ENCODE measurements at places on chromosomes 13 and 19.

- no peak for DNase-seq
Observed at GRCh38 chr19:16143399-16144215, at the start of gene HSH2D. Gene HSH2D, plus strand, starts transcription at chr19:16143685. Its CDS starts 5,066 bp downstream, at chr19:16148751.

DNA sequence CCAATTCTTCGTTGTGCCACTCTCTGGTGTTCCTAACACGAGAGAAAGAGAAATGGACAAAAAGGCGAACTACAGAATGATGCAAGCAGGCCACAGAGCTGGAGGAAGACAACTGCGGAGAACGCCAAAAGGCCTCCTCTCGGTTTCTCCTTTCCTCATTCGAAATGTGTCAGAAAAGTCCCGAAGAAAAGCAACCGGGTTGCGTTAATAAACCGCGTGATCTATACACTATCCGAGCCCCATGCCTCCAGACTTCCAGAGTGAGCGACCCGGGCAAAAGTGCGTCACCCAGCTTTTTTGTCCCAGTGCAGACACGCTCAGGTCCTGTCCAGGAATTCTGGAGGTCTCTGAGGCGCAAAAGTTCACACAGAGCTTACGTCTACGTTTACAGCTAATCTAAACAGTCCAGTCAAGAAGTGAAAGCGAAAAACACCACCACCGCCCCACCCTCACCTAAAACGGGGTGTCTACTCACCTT lies 413 bp downstream of the N4BP2L2 start:
- peak; percentile 26 for DNase-seq

DNA sequence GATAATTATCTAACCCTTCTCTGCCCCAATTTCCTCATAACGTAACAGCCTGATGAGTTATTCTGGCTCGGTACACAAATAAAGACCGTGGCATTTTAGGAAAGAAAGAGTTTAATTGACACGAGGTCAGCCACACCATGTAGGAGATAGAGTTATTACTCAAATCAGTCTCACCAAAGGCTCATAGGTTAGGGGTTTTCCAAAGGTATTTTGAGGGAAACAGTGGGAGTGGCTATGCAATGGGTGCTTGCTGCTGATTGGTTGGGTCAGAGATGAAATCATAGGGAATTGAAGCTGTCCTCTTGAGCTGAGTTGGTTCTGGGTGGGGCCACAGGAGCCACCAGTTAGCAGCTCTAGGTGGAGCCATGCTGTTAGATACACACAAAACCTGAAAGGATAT lies 137.5 kb downstream of the FREM2 start:
- no peak for DNase-seq

- DNase-seq: peak; percentile 69
Observed at GRCh38 chr13:90918536-90918935, 429.0 kb upstream of the MIR17HG start.

DNA sequence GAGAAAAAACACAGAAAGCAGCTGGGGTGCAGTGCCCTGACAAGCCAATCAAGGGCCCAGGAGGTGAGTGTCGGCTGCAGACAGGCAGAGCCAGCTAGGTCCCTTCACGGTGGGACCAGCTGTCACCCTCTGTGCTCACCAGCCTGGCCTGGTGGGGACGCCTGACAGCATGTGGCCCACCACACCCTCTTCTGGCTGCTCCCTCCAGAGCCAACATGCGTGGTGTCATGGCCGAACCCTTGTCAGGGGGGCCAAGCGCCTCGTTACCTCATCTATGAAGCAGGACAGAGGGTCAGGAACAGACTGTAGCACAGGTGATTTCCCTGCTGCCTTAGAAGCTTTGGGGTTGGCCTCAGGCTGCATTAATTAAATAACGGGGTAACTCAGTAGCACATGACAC lies 40.0 kb upstream of the ISYNA1 start:
- no peak for DNase-seq

- DNase-seq: no peak
Observed at GRCh38 chr13:49295244-49295643, 47.5 kb downstream of the CDADC1 start.

DNA sequence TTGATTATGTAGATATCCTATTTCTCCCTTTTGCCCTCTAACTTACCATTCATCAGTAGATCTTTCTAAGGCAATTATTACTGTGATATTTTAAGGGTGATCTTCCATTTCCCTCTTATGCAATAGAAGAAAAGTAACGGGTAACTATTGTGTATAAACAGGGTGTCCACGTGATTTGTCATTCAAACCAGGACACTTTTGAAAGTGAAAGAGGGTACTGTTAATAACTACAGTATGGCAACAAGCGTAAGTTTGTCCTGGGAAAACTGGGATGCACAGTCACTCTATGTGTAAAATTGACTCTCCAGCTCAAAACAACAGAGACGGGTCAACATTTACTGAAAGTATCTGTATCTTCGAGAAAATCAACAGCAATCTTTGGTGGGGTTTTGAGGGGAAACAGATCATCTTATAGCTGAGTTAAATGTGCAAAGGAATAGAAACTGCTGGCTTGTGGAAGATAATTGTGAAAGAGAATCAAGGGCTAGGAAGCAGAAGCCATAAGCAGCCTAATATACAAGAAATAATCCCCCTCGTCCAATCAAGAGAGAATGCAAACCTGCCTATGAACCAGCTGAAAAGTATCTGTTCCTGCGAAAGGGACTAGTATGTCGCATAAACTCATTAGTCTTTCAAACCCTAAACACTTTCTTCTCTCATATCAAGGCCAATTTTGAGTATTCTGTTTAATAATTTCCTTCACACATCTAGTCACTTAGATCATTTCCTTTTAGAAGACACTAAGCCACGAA lies 126.7 kb downstream of the FOXO1 start:
- DNase-seq: no peak

DNA sequence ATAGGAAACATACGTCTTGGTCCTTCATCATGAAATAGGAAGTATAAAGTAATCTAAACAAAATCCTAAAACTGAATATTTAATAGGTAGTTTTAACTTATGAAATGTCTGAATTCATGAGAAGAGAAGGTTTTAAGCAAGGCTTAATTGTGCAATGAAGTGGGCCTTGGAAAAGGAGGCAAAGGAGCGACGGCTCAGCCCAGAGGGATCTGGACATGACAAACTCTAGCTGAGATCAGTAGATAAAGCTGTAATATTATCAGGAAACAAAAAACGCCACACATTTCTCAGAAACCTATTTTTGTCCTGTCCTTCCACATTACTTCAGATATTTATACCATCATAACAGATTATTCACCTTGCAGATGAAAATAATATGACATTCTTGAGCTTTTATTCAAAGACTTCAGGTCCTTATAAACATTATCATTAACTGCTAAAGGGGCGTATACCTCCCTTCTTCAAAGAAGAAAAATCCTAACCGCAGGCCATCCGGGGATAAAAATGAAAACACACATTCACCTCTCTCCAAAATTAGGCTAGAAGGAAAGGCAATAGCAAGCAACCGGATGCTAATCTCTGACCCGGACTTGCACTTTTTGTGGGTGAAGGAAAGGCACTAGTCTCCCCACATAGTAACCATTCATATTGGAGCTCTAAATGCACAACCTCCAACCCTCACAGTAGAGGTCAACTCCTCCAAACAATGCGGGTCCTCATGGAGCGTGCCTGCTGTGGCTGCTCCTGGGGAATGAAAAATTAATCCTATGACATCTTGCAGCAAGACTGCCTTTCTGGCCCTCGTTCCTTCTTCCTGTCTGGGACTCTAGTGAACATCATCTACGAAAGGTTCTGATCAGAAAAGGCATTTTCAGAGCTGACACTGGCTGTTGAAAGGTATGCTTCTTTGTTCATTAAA lies 108.8 kb downstream of the TBC1D4 start:
- no peak for DNase-seq

GRCh38 chr13:33487575-33488243 lies 202.2 kb upstream of the STARD13 start:
- DNase-seq: peak; percentile 35

- no peak for DNase-seq
Observed at GRCh38 chr13:44989941-44990340, 603 bp downstream of the GPALPP1 start.

GRCh38 chr19:53394522-53394973 lies 401 bp upstream of the ZNF765 start:
- DNase-seq: no peak

DNA sequence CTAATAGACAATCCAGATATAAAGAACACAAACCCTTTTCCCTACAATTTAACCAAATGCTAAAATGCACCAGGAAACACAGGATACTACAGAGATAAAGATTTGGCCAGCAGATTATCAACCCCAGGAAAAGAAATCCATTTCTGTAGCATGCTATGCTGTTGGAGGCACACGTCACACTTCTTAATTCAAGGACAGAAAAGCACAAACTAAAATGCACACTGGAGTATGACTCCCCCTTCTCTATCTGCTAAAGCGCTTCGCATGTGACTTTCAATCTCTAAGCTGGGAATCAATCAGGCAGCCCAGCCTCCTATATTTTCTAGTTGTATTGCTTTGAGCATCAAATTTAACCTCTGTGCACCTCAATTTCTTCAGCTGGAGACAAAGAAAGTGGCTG lies 22.2 kb downstream of the ABCC4 start:
- no peak for DNase-seq

DNA sequence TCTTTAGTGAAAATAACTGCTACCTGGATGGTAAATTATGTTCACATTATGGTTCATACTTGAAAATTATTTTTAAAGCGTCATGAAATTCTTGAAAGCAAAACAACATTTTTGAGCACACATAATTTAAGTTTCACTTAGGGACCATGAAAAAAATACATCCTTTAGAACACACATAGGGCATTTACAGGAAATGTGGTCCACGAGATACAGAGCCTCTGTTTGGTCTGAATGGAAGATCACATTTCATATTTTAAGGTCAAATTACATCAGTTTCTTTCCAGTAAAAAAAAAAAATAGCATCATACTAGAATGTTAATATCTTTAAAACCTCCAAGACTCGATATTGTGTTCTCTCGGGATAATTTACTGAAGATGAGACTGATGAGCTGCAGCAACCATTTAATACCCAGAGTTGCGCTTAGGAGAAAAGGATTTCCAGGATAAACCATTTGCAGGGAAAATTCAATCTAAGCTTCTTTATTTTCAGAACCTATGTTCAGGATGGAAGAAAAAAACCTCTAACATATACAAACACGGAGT lies 720.7 kb downstream of the DIAPH3 start:
- DNase-seq: peak; percentile 45

DNA sequence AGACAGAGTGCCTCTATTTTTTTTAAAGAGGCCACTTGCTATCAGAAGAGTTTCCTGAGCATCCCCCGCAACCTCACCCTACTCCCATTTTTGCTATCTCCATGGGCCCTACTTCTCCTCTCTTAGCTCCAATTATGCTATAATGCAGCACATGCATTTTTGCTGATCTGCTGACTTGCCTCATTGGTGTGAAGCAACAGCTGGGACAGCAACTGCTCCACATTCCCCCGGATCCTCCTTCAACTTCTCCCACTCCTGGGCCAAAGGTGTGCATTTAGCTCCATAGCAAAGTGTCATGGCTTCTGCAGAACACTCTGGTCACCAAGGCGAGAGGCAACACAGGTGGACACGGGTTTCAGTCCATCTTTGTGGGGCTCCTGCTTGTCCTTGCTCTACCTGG lies 56.7 kb upstream of the USP29 start:
- DNase-seq: no peak

GRCh38 chr19:49058562-49058961 lies 1.0 kb upstream of the CGB7 start:
- peak; percentile 52 for DNase-seq

DNA sequence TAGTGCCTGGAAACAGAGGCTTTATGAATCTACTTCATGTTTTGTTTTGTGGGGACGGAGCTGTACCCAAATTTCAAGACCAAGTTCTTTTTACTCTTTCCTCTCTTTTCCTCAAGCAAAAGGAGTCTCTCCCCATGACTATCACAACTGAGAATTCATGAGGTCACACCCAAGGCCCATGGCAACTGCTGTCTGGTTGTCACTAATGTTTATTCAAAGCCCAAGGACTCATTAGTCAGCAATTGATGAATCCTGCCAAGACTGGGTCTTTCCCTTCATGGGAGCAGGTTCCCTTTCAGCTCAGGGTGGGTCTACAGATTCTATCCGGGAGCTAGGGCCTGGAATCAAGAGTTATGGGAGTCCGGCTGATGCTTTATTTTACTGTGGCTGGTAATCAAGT lies 441.5 kb upstream of the PCDH20 start:
- DNase-seq: no peak

GRCh38 chr13:94824601-94825000 lies 112.3 kb upstream of the SOX21 start:
- no peak for DNase-seq

- no peak for DNase-seq
Observed at GRCh38 chr19:47036097-47036651, 12.2 kb downstream of the TMEM160 start.

DNA sequence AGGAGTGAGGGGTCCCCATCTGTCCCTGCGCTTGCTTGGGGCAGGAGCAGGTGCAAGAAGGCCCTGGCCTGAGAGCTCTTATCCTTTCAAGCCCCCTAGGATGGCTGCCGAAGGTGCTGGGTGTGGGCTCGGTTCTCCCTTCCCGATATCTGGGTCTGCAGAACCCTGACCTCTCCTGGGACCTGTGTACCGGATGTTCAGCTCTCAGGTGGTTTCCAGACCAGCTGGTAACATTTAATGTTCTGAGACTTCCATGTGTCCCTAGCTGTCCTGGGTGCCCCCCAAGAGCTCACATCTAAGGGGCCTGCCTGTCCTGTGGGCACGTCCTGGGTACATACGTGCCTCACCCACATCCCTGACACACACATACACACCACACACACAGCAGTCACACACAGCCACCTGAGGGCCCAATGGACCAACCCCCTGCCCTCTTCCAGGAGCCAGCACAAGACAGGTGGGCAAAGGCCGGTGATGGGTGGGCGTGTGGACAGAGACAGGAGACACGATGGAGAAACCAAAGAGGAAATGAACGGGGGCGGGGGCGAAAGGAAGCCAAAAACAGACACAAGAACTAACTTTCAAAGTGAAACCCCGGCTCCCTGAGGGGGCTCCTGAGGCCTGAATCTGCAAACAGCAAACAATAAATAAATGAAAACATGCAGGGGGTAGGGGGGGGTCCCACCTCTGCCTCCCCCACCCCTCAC lies 124.3 kb downstream of the PTPRS start:
- DNase-seq: no peak

- DNase-seq: peak; percentile 41
Observed at GRCh38 chr19:5536337-5536894, 31.3 kb downstream of the TINCR start.

- no peak for DNase-seq
Observed at GRCh38 chr13:73975767-73976166, 158.4 kb downstream of the KLF12 start.

DNA sequence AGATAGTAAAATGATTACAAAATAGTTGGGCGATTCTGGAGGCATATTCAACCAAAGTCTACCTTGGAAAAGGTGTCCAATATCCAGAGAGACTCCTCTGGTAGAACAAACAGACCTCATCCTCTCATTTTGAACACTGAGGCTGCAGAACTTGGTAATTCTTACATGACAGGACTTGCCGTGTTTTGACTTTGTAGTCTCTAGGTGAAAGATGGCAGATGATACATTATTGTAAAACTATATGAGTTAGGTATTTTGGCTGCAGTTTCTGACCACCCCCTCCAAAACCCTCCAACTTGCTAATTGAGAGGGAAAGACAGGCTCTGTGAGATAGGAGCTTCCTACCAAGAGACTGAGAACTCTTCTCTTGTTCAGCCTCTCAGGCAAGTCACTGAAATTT lies 22.6 kb downstream of the SAE1 start:
- no peak for DNase-seq
